ENCODE measurements at places on chromosomes 11 and 22. TPM values are rescaled to one million over a fixed set of nuclear protein-coding genes. Genes with fewer than 3 reads are reported as not detected.

The FOLR1 gene
- not detected for total RNA-seq

The KRTAP5-10 gene
- not detected for total RNA-seq

DNA sequence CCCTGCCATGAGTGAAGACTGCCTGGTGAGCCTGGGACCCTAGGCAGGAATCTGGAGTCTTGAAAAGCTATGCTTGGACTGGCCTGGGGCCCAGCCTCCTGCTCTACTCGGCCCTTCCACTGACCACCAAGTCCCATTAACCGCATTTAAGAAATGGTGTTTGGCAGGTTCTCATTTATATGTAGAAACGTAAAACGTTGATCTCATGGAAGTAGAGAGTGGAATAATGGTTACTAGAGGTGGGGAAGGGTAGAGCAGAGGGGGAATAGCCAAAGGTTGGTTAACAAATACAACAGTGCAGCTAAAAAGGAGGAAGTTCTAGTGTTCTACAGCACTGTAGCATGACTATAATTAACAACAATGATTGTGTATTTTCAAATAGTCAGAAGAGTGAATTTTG is 72.9 kb upstream of the EED start:
- DNase-seq, result no peak

DNA sequence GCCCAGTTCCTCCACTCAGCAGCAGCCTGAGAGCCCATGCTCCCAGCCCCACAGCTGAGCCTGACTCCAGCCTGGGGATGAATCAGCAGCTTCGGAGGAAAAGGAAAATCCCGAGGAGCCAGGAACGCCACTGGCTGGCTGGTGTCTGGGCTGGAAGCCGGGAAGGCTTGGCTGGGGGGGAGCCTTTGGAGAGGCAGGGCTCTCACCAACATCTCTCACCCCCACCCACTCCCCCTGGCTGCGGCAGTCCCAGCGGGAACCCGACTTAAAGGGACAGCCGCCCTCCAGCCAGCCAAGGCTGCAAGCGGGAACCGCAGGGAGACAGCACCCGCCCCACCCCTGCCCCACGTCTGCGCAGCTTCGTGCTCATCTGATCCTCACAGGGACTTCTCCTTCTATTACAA is 28.4 kb downstream of the KIAA0930 start:
- no peak for DNase-seq

DNA sequence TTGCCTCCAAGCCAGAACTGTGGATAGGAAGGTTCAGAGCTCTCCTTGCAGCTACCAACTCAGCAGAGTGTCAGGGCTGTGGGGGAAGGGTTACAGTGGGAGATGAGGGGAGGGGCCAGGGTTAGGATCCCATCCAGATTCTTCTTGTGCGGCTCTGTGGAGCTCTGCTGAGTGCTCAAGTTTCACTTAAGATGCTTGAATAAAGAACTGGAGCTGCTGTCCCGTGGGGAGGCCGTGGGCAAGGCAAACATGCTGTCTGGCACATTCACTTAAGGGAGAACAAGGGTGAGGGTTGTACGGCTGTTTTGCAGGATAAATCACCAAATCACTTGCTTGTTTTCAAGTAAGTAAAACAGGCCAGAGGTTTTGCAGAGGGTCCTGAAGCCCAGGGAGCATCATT is 197.1 kb downstream of the FAM76B start:
- no peak for DNase-seq

GRCh38 chr11:25838918-25839625 is 492.9 kb upstream of the ANO3 start:
- DNase-seq, result no peak
